KBM-7 (cell line): ENCODE measurements at places on chromosomes 12 and 14.

DNA sequence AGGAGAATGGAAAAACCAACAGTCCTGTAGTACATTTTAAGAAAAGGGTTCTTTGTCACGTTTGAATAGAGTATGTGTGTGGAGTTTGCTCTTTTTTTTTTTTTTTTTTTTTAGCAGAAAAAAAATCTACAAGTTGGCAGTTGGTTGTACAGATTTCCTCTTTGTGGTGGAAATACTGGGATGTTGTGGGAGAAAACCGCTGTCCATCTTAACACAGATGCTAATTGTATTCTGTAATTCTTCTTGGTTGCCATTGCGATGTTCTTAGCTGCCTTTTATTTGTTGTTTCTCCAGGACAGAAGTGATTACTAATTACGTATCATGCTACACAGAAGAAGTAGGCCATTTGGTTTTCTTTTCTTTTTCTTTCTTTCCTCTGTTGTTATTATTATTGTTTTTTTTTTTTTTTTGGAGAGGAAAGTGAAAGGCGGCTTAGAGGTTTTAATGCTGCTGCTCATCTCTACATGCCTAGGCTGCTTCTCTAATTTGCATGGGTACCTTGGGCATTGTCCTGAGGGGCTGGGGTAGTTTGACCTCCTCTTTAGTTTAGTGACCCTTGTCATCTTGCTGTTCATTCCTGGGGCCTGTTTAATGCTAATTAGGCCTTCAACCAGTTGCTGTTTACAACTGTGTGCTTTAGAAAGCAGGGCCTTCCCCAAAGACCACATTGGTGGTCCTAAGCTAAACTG lies 94.7 kb downstream of the TMTC2 start:
- DNase-seq = peak; percentile 3

GRCh38 chr14:72605096-72605920 lies 288.6 kb downstream of the DPF3 start:
- DNase-seq = no peak

DNA sequence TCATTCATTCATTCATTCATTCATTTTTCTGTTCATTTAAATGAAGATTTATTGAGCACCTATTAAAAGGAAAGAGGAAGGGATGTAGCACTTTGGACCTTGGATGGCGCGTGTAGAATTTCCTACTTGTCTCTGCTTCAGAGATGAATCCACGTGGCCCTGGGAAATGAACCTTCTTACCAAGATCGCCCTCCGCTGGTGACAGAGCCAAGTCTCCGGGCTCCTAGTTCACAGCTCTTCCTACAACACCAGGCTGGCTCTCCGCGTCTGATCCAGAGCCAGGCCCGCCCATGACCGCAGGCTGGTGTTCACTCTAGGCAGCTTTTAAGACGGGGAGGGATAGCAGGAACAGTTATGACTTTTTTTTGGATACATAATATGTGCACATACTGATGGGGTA lies 70.9 kb upstream of the PIWIL1 start:
- DNase-seq = peak; percentile 2

DNA sequence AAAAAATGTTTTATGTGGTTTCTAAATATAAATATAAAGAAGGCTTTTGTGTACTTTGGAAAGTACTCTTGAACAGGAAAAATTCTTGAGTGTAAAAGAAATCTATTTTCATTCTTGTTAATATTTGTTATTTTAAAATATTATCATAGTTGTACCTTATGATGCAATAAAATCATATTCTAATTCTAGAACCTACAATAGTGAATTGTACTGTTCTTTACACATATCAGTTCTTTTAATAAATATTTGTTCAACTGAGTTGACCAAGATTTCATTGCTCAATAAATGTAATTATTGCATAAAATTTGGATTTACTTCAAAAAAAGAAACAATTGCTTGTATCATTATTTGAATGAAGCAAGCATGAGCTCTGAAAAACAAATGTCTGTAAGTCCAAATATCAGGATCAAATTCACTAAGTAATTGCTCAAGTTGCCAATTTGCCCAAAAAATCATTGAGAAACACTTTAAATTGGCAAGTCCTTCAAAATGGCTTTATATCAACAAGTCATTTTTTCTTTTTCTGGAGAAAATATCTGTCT lies 191.6 kb upstream of the SLC16A7 start:
- no peak for DNase-seq

GRCh38 chr12:95976416-95976832 lies 19.7 kb downstream of the HAL start:
- DNase-seq = no peak

- DNase-seq = no peak
Observed at GRCh38 chr12:102379346-102380162, 100.8 kb downstream of the IGF1 start.

DNA sequence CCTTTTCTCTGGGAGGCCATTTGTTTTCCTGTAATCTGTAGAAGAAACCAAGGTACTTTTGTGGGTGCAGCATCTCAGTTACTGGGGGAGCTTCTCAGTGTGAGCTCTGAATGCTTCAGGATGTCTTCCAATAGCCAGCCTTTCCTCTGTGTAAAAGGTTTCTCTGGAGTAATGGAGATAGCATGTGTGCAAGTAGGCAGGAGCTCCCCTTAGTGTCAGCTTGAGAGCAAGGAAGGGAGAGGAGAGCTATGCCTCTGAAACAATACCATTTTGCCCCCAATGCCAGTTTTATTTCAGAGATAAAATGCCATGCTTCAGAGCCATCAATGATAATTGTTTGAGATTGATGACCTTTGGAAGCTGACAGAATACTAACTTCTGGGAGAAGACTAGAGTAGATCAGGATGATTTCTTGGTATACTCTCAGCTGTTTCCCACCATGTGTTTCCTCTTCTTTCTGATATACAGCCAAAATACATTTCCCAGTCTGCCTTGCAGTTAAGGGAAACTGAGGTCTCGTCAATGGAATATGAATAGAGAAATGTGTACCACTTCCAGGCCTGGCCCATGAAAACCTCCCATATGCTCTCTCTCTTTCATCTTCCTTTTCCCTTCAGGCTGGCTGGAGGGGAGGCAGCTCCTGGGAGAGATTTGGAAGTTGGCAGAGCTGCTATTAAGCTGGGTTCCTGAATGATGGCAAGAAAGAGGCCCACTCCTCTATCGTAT lies 125.7 kb downstream of the CRADD start:
- no peak for DNase-seq

- no peak for DNase-seq
Observed at GRCh38 chr14:97268097-97268496, 470.9 kb downstream of the VRK1 start.

DNA sequence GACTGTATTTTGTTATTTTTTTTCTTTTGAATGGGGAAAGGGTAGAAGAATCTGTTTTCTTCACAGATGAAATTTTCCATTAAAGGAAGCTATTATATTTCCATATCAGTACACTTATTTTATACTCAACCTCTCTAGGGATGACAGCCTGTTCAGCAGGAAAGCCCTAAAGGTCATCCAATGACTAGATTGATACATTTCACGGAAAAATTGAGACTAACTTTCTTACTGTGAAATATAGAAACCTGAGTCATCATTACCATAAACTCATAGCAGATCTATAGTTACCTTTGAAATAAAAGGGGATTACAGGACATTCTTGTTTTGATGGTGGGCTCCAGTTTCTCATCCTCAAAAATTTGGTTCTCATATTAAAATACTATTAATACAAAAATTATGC lies 36.1 kb upstream of the PTCSC3 start:
- DNase-seq = no peak

GRCh38 chr12:110689281-110690126 lies 589 bp upstream of the HVCN1 start:
- peak; percentile 74 for DNase-seq

DNA sequence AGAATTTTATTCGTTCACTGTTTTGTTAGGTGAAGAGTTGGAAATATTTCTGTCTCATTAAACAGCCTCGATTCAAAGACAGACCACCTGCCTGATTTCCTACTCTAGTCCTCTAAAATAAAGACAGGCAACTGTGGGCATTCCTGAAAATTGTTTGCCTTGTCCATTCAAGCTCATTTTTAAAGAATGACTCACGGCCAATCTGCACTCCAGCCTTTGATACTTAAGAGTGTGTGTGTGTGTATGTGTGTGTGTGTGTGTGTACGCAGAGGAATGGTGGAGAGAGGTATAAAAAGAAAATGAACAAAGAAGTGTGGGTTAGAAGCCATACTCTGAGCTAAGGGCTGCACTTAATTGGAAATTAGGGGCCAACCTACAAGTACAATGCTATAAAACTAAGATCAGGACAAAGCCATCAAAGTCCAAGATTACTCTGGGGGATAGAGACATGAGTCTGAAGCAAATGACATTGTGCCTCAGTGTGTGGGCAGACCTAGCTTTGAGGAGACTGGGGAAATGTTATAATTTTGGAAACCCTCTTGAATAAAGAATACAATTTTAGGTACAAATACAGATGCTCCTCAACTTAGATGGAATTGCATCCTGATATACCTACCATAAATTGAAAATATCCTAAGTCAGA lies 45.6 kb upstream of the SOCS2 start:
- DNase-seq = no peak

DNA sequence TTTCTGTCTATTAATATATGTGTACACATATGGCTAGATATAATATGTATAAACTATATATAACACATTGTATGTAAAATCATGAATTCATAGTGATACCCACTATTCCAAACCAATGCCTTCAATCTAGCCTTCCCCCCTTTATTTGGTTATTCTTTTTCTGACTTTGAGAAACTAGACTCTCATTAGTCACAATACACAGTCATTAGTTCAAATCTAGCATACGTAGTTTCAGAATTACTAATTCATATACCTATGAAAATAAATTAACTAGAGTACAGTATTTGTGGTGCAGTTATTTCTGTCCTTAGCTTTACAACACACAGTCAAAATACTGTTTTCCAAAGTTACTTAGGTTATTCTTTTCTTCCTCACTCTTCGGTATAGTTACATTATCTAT lies 268.2 kb downstream of the DPF3 start:
- no peak for DNase-seq
